ENCODE measurements at places on chromosomes 11 and 22.

DNA sequence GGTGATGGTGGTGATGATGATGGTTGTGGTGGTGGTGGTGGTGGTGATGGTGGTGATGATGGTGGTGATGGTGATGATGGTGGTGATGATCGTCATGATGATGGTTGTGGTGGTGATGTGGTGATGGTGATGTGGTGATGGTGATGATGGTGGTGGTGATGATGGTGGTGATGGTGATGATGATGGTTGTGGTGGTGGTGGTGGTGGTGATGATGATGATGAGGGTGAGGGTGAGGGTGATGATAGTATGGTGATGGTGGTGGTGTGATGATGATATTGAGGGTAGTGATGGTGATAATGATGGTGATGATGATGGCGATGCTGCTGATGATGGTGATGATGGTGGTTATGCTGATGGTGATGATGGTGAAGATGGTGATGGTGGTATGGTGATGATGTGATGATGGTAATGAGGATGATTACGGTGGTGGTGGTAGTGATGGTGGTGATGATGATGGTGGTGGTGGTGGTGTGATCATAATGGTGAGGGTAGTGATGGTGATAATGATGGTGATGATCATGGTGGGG lies 63.8 kb downstream of the MPPED1 start:
- DNase-seq, result no peak

DNA sequence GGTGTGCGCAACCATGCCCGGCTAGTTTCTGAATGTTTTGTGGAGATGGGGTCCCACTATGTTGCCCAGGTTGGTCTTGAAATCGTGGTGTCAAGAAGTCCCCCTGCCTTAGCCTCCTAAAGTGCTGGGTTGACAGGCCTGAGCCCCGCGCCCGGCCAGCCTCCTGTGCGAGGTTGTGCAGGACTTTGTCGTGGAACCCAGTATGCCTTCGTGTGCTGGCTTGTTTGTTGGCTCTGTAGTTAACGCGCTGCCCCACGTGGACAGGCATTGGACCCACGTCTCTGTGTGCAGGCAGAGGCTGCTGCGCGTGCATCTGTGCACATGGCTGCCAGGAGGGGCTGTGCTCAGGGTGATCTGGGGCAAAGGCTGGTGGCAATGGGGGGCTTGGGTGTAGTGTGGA lies 33.9 kb upstream of the ZNF195 start:
- DNase-seq, result no peak

GRCh38 chr22:40070701-40071100 lies 75.9 kb downstream of the FAM83F start:
- DNase-seq, result no peak

DNA sequence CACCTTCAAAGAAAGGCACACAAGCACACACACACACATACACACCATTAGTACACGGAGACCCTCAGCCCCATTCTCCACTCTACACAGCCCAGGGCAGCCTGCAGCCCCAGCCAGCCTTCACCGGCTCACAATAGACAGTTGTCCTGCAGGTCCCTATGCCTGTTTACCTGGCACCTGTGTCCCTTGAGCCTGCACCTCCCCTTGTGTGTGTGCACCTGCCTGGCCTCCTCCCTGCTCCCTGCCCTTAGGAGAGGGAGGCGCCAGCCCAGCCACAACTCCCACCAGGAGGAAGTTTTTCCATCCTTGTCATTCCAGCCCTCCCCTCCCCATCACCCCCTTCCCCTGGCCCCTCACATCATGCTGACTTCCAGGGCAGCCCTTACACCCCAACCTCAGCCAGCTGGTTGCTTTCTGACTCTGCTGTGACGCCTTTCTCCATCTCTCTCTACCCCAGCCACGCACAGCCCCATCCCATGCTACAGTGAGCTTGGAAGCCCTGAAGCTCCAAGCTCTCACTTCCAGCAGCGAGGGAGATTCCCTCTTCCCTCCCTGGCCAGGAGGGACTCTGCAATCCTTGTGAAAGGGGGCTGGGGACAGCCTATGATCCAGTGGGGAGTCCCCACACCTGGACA lies 4.4 kb downstream of the AHNAK start:
- no peak for DNase-seq

DNA sequence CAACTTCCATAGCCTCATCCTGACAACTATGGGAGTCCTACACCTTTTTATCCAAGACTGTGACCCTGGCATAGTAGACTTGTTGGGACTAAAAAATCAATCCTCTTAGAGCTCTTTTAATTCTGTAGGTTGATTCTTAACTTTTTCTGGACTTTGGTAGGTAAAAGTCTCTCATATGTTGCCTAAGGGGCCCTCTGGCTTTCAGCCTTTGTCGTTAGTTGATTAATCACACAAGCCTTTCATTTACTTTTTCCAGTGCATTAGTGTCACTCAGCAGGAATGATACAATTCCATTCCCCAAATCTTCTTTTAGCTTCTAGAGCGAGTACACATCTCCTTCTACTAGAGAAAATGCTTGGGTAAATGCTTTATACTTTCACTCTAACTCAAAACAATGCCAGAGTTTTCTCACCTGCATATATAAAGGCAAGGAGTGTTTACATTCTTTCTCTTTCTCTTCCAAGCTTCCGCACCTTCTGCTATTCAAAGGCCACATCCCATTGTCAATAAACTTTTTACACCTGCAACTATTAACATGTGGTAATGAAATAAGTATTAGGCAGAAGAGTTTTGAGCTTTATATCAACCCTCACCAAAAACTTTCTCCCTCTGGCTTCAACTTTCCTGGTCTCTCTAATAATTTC lies 516.6 kb downstream of the FAM181B start:
- no peak for DNase-seq

Data from germinal center (tissue), 1 donor.